ENCODE measurements at places on chromosomes 1 and 21.

GRCh38 chr1:239856924-239857323, 234.8 kb upstream of the FMN2 start:
- no peak for DNase-seq

DNA sequence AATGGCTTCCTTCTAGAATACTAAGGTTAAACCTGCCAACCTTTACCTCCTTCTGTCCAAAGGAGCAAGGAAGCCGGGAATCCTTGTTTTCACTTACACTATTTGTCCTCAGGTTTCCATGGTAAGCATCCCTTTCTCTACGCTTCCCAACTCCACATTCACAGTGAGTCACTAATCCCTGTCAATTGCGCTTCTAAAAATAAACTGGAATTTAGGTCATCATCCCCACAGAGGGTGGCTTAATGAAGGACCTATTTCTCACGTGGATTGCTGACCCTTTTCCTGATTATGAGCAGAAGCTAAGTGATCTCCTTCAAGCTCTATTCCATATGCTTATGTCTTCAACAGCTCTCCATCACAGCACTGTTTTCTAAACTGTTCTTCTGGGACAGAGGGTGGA, 39.9 kb upstream of the ABCA4 start:
- DNase-seq = peak; percentile 76

DNA sequence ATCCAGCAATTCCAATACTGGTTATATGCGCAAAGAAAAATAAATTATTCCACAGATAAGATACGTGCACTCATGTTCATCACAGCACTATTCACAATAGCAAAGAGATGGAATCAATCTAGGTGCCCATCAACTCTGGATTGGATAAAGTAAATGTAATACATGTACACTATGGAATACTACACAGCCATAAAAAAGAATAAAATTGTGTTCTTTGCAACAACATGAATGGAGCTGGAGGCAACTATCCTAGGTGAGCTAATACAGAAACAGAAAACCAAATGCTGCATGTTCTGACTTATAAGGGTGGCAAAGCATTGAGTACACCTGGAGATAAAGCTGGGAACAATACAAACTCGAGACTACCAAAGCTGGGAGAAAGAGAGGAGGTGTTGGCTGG, 787.3 kb downstream of the KCNT2 start:
- DNase-seq = no peak

DNA sequence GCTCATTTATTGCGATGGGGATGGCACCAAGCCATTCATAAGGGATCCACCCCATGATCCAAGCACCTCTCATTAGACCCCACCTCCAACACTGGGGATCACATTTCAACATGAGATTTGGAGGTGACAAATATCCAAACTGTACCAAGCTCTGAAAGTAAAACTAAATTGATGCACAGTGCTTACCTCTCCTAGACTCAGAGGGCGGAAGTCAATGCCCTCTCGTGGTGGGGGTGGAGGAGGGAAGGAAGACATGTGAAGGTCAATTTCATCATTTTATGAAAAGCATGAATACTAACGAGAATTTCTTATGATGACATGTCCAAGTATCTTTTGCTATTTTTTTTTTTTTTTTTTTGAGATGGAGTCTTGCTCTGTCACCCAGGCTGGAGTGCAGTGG, 120.0 kb downstream of the PGBD5 start:
- no peak for DNase-seq

- DNase-seq = peak; percentile 20
Observed at GRCh38 chr1:153422450-153423068, 6.2 kb downstream of the S100A7A start.

DNA sequence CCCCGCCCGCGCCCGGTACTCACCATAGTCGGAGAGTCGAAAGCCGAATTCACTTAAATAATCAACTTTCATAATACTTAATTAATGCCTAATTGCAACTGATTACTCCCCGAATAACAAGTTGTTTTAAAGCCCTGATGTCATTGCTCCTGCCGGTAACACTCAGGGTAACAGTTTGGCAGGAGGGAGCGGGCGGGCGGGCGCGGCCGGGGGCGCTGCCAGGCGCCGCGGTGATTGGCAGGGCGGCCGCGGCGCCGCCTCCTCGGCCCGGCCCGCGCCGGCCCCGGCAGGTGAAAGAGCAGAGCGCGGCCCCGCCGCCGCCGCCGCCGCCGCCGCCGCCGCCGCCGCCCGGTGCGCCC, 102.2 kb downstream of the CASZ1 start:
- DNase-seq = no peak

DNA sequence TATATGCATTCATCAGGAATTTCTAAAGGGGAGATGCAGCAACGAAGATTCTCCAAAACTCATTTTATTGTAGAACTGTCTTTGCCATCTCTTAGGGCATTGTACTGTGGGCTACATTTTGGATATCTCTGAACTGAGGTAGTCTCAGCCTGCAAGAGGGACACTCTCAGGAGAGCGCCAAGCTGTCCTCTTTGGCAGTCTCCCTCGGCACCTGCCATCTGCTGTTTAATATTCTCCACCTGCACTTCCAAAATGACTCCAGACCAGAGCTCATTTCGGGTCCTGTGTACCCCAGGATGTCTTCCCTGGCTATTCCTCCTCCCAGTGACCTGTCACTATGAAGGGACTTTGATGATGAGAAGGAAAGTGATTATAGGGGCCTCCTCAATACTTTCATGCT, 356.3 kb upstream of the C1orf174 start:
- no peak for DNase-seq

DNA sequence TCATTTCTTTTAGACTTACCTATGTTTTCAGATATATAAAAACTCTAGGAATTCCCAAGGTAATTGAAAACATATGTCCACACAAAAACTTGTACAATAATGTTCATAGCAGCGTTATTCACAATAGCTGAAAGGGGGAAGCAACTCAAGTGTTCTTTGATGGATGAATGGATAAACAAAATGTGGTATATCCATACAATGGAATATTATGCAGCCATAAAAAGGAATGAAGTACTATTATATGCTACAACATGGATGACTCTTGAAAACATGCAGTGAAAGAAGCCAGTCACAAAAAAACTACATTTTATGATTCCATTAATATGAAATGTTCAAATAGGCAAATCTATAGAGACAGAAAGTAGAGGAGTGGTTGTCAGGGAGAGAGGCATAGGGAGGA, 62.2 kb upstream of the WDR26 start:
- DNase-seq = no peak

DNA sequence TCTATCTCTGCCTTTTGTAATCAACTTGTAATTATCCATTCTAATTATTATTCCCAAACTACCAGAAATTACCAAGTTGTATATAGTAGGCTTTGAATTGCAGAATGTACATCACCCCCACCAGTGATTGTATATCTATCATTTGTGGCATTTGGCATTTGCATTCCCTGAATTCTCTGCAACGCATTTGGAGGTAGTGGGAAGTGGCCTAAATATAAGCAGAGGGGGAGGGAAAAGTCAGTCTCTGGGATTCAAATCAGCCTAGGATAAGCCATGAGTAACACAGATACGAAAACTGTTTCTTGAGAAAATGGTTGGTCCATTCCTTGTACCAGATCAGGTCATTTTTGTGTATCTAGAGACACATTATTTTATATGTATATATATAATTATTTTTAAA, 20.7 kb downstream of the DDX20 start:
- no peak for DNase-seq

DNA sequence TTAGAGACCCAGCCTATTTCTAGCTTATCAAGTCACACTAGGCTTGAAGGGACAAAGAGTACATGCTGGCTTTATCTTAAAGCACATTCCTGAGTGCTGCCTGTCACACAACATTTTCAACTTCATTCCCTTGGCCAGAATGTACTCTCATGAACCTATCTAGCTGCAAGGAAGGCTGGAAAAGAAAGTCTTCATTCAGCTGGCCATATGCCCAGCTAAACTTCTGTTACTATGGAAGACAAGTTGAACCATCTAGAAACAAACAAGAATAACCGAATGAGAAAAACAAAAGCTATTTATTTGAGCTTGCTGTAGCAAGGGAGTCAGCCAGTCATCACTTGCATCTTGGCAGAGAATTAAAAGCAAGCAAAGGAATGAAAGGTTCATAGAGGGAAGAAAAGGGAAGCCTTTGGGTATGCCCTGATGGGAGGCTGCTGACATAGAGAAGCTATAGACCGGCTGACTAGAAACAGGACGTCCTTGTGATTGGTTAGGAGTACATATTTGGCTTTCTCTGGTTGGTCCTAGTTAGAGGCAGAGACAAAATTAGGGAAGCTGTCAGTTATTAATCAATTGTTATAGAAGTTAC, 108.4 kb downstream of the NEK7 start:
- DNase-seq = no peak

- peak; percentile 34 for DNase-seq
Observed at GRCh38 chr1:71621785-71622184, 541.0 kb upstream of the ZRANB2 start.

DNA sequence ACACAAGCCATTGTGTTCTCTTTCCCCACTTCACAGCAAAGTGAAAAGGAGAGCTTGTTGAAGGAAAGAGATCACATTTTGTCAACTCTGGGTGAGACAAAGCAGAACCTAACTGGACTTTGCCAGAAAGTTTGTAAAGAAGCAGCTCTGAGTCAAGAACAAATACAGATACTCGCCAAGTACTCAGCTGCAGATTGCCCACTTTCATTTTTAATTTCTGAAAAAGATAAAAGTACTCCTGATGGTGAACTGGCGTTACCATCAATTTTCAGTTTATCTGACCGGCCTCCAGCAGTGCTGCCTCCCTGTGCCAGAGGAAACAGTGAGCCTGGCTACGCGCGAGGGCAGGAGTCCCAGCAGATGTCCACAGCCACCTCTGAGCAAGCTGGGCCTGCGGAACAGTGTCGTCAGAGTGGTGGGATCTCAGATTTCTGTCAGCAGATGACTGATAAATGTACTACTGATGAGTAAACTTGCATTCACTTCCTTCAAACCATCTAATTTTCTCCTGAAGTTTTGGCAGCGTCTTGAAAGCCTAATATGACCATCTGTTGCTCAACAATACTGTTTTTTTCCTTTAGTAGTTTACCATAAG, 43.7 kb downstream of the BACH1 start:
- DNase-seq = peak; percentile 89

- DNase-seq = no peak
Observed at GRCh38 chr1:45979074-45979777, 153.2 kb downstream of the PIK3R3 start.

- no peak for DNase-seq
Observed at GRCh38 chr1:201359031-201359872, 18.2 kb downstream of the TNNT2 start.

GRCh38 chr1:52927212-52928014, at the start of gene SCP2:
SCP2 (plus strand) TSS chr1:52927276; CDS start chr1:52927397, 121 bp downstream.
- DNase-seq = peak; percentile 38

DNA sequence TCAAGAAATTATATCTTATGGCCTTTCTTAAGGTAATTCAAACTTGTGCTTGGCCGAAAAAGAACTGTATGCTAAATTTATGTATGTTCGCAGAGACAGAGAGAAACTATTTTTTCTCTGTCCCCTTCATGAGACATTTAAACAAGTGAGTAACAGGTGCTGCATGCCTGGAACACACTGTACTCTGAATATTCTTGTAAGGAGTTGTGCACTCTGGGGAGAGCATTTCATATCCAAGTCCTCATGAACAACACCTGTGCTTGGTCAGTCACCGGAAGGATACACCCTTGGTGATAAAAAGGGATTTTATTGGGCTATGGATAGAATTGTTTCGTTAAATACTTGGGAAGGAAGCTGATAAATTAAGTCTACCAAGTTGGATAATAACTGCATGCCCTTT, 220.8 kb upstream of the NRIP1 start:
- no peak for DNase-seq

- DNase-seq = no peak
Observed at GRCh38 chr1:20329793-20330542, 39.3 kb downstream of the VWA5B1 start.

- DNase-seq = no peak
Observed at GRCh38 chr1:240405751-240406150, 206.2 kb downstream of the GREM2 start.

- no peak for DNase-seq
Observed at GRCh38 chr1:39332828-39333227, 128.3 kb downstream of the MACF1 start.

- DNase-seq = no peak
Observed at GRCh38 chr1:51630393-51630792, 13.5 kb downstream of the OSBPL9 start.

- DNase-seq = no peak
Observed at GRCh38 chr1:33454646-33455282, 17.7 kb upstream of the ZSCAN20 start.

- DNase-seq = no peak
Observed at GRCh38 chr1:30757352-30758120, at the start of gene LAPTM5. LAPTM5 (minus strand) TSS chr1:30757774; CDS start chr1:30757745, 29 bp downstream.

DNA sequence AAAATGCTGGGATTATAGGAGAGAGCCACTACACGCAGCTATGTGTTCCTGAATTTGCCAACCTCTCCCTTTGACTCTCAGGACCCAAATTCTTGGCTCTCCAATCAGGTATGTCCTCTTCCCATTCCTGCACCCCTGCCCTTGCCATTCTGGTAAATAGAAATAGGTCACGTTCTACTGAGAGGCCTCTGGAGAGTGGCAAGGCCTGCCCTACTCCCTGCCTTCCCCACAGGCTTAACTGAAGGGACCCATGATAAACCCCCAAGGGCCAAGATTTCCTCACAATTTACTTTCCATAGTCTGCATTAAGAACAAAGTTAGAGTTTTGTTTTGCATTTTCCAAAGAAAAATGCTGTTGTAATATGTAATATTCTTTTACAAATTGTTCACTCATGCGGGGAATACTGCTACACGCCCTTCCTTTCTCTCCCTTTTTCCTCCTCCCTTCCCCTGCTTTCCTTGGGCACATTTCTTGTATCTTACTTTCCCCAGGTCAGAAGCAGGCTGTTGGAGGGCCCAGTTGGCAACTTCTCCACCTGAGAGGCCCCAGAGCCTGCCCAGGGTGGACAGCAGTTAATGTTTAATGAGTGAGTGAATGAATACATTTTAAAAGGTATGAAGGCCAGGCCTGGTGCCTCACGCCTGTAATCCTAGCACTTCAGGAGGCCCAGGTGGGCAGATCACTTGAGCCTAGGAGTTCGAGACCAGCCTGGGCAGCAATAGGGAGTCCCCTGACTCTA, 33.9 kb upstream of the PUM1 start:
- no peak for DNase-seq

GRCh38 chr1:18828224-18828623, 31.2 kb downstream of the TAS1R2 start:
- DNase-seq = no peak

DNA sequence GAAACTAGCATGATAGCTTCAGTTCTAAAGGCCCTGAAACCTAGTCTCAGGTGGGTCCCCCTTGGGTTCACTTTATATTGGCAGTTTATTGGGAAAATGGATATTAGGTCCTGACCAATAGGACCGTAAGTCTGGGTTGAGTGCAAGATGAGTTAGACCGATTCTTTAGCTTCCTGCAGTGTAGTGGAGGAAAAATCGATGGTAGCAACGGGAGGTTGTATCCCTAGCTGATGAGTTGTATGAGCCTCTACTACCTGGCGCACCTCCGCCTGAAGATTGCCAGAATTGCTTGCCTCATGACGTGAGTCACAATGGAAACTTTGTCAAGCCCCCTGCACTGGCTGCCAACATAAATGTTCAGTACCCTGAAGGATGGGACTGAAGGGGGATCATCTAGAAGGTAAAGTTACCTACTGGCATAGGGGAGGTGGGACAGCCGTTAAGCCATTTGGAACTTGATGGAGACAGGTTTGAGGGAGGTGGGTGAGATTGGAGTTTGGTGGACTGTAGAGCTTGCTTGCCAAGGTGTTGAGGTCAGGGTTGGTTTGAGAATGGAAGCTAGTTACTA, 3.9 kb downstream of the RCC1 start:
- no peak for DNase-seq

All from GM04504 (cell line).